Cerebellum (tissue), 4 donors: ENCODE measurements at places on chromosomes 2 and 18.
A peak's percentile ranks its signal among the peaks of the same experiment; 100 is the strongest.

GRCh38 chr2:11368059-11368572 lies 23.7 kb upstream of the ROCK2 start:
- peak; percentile 86 for DNase-seq

GRCh38 chr2:173623438-173624319 lies 269.0 kb downstream of the CDCA7 start:
- DNase-seq: no peak

- DNase-seq: no peak
Observed at GRCh38 chr2:178804791-178805190, 2.4 kb downstream of the TTN start.

GRCh38 chr2:56191617-56192016 lies 7.8 kb downstream of the CCDC85A start:
- peak; percentile 62 for DNase-seq

DNA sequence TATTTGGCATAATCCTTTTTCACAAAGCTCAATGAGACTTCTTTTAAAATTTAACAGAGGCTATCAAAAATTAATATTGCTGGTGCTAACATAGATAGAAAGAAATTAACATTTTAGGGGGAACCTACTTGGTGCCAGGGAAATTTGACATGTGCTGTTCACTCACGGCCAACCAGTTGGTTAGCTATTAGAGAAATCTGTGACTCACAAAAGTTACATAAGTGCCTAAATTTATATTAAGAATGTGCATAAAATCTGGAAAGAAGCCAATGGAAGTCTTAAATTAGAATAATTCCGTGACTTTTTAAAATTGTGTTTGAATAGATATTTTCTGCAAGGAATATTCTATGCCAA lies 184.3 kb upstream of the MAP2 start:
- DNase-seq: no peak

- no peak for DNase-seq
Observed at GRCh38 chr2:88599527-88599926, 27.7 kb downstream of the EIF2AK3 start.

DNA sequence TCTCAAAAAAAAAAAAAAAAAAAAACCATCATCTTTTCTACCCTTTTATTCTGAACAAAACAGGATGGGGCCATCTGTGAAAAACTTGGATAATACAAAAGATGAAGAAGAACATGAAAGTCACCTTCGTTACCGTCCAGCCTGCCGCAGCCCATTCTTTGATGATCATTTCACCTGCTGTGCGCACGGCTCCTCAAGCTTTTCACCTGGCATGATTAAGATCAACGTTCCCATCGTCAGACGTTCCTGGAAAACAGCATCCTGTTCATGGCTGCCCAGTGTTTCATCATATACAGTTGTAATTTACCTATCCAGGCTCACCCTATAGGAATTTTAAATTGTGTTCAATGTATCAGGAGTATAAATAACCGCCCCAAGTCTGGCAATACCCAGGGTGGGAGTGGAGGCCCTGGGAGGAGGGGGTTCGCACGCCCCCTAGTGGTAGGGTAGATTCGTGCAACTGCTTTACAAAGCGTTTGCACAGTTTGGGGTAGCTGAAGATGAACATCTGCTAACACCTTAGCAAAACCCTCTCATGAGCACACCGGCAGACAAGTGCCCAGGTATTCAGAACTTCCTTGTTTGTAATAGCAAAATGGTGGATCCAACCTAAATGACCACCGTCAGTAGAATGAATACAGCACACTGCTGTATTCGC lies 49.0 kb upstream of the GLI2 start:
- DNase-seq: no peak

DNA sequence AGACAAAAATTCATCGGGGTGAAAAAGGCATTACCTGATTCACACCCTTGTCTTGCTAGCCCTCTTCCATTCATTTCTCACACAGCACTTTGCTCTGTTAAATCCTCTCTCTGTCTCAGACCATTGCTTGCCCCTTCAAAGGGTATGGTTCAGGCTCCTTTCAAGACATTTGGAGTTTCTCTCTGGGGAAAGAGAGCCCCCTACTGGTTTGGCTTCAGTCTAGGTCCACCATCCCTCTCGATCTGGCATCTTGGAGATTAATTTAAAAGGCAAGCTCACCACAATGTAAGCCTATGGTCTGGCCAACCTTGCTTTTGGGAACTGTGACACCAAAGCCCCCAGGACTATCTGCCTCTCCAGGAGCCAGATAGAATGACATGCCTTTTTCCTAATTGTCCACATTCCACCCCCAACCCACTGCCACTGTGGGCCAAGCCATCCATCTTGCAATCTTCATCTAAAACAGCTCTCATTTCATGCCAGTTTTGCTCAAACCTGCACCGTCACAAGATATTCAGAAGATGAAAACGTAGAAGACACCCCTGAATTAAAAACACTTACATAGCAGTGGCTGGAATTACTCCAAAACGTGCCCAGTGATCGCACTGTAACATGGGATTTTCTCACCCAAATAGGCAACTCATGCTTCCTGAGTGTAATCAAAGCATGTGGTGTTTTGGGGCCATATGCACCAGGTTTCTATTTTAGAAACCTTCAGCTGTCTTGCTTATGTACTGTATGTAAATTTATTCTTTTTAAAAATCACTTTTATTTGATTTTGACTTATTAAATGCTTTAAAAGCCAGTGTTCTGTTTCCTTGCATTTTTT lies 93.9 kb downstream of the FARSB start:
- DNase-seq: peak; percentile 59

GRCh38 chr2:167595021-167595420 lies 652.4 kb downstream of the STK39 start:
- no peak for DNase-seq

- DNase-seq: no peak
Observed at GRCh38 chr2:199443589-199444130, 14.1 kb downstream of the SATB2 start.

DNA sequence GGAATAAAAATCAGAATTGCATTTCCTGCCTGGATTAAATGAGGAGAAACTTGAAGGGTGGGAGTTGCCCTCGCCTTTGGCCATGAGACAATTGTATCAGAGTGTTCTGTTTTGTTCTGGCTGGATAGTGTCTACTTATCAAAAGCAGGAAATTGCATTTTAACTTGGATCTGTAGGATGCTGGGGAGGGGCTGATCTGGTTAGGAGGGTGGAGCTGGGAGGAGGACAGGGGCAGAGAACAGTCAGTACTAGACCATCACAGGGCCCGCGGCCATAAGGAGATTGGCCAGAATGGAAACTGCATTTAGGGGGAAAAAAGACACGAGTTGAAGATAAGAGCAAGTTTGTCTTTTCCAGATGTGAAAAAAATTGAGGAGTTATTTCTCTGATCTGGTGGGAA lies 199.1 kb upstream of the POU3F3 start:
- no peak for DNase-seq

GRCh38 chr18:49628119-49628518 lies 66.3 kb downstream of the LIPG start:
- no peak for DNase-seq

DNA sequence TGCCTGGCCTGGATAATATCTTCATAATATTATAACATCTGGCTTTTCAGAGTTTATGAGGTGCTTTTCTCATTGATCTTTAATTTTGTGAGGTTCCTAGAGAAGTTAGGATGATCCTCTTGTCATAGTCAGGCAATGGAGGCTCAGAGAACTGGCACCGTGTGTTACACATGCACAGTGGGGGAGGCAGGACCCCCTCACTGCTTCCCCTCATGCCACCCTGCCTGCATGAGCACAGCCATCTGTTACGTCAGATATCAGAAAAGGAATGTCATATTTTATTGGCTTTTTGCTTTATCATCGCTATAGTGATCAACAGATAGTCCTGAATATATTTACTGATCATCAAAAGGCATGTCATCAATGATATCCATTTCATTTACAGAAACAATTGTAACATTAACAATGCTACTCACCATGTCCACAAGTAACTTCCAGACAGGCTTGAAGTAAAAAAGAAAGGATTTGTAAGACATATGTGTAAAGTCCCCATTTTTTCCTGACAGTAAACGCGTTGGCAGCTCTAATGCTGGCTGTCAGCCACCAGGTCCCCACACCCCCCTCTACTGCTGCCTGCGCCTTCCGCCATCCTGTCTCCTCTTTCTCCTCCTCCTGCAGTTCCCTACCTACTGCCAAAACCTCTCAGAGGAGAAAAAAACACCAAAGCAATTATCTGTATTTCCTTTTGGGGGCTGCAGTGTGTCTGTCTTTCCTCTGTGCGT lies 18.8 kb downstream of the ENOSF1 start:
- DNase-seq: no peak

DNA sequence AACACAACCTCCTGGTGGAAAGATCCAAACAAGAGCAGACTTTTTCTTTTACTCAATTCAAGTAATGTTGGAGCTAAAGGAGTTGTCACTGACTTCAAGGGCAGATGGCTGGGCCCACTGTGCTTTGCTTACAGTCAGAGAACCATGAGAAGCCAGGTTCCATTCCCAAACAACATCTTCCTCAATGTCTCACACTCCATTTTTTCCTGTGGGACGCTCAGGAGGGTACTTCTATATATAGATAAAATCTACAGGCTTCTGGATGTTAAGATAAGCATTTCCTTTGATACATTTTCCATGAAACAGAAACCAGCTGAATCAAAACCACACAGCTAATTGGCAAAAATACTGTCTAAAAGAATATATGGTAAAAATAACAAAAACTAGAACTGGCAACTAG lies 14.4 kb downstream of the IWS1 start:
- no peak for DNase-seq

- DNase-seq: no peak
Observed at GRCh38 chr2:106269591-106270291, 75.6 kb upstream of the UXS1 start.

DNA sequence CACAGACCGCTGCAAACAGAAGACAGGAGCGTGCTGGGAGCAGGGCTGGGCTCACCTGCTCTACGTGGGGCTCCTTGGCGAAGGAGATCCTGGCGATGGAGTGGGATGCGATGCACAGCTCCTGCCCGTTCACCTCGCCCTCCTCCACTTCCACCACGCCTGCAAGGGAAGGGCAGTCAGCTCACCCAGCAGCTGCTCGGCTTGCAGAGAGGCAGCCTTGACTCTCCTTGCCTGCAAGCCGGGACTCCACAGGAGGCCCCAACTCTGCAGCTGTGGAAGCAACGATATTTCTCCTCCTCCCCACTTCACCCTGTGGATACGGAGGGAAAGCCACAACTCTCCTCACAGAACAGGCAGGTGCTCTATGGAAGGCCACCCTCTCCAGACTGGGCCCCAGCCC lies 35.1 kb downstream of the THAP4 start:
- DNase-seq: no peak

DNA sequence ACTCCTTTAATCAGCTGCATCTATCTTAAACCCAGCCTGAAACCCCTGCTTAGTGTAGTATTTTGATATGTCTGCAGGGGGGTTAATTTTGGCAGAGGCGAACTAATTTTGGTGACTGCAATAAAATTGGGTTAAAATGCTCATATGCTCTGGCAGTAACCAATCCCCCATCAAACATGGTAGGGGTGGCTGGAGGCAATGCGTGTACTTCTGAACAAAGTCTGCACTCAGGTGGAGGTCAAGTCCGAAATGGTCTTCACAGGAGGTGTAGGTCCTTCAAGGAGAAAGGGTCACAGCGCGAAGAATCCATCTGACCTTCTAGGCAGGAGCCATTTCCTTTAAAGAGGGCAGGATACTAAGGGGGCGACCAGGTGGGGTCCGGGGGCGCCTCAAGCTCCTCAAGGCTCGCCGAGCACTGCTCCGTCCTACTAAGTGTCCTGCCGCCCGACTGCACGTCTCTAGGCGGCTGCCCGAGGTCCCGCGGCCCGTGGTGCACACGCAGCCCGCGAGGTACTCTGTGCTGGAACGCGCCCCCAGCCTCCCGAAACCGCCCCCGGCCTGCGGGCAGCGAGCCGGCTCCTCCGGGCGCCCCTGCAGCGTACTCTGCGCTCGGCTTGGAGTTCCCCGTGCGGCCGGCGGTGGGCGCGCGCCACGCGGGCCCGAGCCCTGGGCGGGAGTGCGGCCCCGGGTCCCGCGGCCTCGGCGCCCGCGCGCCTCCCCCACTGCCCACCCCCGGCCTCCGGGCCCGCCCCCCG lies 1.7 kb upstream of the LDLRAD4 start:
- DNase-seq: peak; percentile 69

DNA sequence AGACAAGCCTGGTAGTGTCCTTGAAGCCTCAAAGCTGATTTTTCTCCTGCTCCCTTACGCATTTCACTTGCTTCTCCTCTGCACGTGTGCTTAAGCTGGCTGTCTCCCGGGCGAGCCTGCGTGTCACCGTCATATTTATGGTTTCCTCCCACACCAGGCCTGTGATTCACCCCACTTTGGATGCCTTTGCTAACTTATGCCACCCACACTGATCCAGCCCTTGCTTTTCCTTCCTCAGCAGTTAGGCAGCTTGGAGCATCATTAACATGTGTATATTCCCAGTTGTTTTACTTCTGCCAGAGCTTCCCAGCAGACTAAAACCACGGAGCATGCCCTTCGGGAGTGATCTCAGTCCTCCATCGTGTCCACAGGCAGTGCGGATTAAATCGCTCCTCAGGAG lies 2.2 kb downstream of the ST3GAL5 start:
- no peak for DNase-seq

DNA sequence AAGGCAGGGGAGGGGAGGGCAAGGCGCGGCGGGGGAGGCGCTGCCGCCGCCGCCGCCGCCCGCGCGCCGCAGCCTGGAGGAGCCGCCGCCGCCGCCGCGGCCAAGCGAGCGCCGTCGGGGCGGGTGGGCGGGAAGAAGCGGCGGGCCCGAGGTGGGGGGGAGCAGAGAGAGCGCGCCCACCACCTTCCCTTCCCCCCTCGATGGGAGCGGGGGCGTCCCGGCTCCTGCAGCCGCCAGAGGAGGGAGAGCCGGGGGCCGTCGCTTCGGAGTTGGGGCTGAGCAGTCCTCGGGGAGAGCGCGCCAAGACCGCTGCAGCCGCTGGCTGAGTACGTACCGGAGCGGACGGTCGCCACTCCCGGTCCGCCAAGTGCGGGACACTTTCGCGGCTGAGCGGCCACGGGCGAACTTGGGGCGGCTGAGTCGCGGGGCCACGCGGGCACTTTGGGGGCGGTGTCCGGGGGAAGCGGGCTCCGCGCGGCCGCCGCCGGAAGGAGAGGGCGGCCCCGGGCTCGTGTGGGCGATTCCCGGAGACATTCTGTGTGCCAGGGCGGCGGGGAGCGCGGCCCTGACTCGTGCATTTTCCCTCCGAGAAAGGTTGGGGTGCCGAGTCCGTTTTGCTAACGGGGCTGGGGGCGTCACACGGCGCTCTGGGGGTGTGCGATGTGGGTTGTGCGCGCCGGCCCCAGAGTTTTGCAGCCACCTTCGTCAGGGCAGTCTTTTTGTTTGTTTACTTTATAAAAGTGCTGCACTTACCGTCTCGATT lies at the start of gene NAB1:
NAB1 (plus strand) TSS at position 49 of the 763 bp plus-strand sequence. CDS start 10,094 bp downstream, outside the sequence.
- DNase-seq: no peak

DNA sequence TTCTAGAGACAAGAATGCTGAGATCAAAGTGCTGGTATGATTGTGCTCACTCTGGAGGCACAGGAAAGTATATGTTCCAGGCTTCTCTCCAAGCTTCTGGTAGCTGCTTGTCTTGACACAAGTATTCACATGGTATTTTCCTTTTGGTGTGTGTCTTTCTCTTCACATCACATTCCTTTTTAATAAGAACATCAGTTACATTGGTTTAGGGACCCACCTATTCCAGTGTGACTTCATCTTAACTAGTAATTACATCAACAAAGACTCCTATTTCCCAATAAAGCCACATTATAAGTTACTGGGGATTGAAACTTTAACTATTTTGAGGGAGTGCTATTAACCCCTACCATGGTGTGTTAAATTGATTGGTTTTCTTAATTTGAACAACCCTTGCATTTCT lies 119.1 kb downstream of the FSIP2 start:
- no peak for DNase-seq
